Smooth muscle cell of the pulmonary artery (primary cell): ENCODE measurements at places on chromosomes 5 and 9. TPM values are rescaled to one million over a fixed set of nuclear protein-coding genes. Genes with fewer than 3 reads are reported as not detected.

SHISAL2B gene
- not detected in 2 replicates for total RNA-seq

BTNL3 gene
- not detected in 2 replicates for total RNA-seq

ADAMTSL2 gene
- total RNA-seq, result 2.0 and 10.6 TPM in 2 replicates

C5orf52 gene
- not detected in 2 replicates for total RNA-seq

TTC39B gene
- total RNA-seq, result 14.7 and 19.8 TPM in 2 replicates

RGMB gene
- 77.8 and 132 TPM in 2 replicates for total RNA-seq

RNF208 gene
- total RNA-seq, result 1.2 and 2.8 TPM in 2 replicates

PRRC1 gene
- 85.3 and 116 TPM in 2 replicates for total RNA-seq

IL33 gene
- total RNA-seq, result 65.7 and 214 TPM in 2 replicates

TAF1L gene
- total RNA-seq, result under 0.01 TPM in 1 of 2 replicates, not detected in the other

PTBP3 gene
- 25.3 and 31.6 TPM in 2 replicates for total RNA-seq

CCDC112 gene
- 2.9 and 4.0 TPM in 2 replicates for total RNA-seq

PLCXD3 gene
- 1.7 and 4.0 TPM in 2 replicates for total RNA-seq

SLC45A2 gene
- 0.17 and 0.20 TPM in 2 replicates for total RNA-seq

ECSCR gene
- 2.2 and 4.4 TPM in 2 replicates for total RNA-seq

CCDC187 gene
- under 0.01 and 0.07 TPM in 2 replicates for total RNA-seq

TUT7 gene
- 29.3 and 37.4 TPM in 2 replicates for total RNA-seq

ENTPD2 gene
- total RNA-seq, result not detected in 2 replicates

NMRK1 gene
- total RNA-seq, result 11.5 and 25.4 TPM in 2 replicates

PCDHGB6 gene
- total RNA-seq, result 3.9 and 4.8 TPM in 2 replicates

SPATA31E1 gene
- not detected in 2 replicates for total RNA-seq

S100Z gene
- not detected in 2 replicates for total RNA-seq

OTP gene
- not detected in 2 replicates for total RNA-seq

VLDLR gene
- 26.5 and 47.7 TPM in 2 replicates for total RNA-seq

IPO11 gene
- 32.0 and 32.4 TPM in 2 replicates for total RNA-seq

PRDM12 gene
- not detected in 2 replicates for total RNA-seq

DDX4 gene
- not detected in 2 replicates for total RNA-seq
